GM18507 (cell line): ENCODE measurements at places on chromosomes 7 and 10.
A peak's percentile ranks its signal among the peaks of the same experiment; 100 is the strongest.

DNA sequence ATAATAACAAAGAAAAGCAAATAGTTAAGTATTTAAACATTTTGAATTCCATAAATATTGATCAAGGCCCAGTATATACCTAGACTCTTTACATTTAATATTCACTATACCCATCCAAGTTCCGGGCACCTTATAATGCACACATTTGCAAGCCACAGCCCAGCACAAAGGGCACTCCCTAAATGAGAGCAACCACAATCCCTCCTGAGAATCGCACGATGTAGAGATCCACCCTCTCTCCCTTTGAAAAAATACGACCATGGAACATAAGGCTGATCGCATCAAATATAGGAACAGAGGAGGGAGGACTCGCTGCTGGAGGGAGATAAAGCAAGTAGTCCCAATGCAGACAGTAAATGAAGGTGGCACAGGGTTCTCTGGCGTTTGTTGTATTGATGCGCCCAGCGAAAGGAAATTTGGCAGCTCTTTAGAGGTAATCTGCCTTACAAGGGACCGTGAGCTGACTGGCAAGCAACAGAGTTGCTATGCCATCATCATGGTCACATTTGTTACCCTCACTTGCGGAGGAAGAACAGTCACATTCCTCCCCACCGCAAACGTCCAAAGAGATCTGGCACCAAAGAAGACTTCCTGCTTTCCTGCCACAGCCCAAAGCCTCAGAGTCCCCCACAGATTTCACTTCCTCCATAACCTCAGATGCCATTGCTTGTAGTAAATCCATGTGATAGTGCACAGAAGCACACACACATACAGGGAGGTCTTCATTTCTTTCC, 16.1 kb upstream of the TAS2R40 start:
- DNase-seq: peak; percentile 12

DNA sequence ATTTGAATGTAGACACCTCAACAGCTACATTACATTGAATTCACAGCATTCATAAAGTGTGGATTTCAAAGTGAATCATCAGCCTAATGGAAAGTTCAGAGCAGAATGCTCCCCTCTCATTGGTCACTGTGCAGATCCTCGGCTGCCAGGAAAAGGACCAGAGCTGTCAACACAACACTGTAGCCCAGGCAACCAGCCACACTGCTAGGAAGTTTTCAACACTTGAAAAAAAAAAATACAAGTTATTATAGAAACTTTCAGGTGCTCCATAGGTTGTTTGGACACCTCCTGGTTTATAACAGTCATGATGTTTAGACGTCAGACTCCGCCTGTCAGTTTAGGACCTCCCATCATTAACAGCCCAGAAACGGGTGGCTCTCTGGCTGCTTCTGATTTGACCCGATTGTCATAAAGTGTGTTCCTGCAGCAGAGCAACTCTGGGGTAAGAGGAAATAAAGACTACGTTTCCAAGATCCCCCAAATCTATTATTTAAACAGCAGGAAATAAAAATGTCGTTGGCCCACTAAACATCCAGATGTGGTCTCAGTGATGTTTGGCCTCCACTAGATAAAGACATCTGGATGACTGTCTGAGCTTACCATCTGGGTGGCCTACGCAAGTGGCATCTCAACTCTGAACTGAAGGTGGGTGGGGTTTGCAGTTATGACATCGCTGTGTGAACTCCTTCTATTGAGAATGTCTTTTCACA, 117.4 kb downstream of the CABCOCO1 start:
- DNase-seq: no peak

- no peak for DNase-seq
These were observed 9.2 kb downstream of the USP54 start for GRCh38 chr10:73581918-73582317.

GRCh38 chr7:126398285-126398684, 854.5 kb downstream of the GRM8 start:
- DNase-seq: no peak

DNA sequence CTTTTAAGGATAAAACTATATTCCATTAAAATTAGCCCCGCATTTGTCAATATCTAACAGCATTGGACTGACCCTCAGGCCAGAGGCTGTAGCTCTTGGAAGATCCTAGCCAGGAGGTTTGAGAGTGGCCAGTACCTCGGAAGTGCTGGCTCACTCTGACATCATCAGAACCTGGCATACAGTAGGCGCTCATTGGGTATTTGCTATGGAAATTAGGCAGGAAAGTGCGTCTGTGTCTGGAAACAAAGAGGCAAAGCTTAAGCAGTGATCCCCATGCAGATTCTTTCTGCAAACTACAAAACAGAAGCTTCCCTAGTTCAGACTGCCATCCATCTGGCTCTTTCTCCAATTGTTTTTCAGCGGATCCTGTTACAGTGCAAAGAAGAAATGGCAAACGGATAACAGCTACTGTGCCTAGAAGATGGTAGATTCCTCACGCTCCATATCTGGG, 1.7 kb upstream of the PRKCQ start:
- DNase-seq: no peak

- no peak for DNase-seq
These were observed 85.2 kb downstream of the HGF start for GRCh38 chr7:81684514-81685269.

- no peak for DNase-seq
These were observed 18.1 kb downstream of the OPTN start for GRCh38 chr10:13117841-13118783.

DNA sequence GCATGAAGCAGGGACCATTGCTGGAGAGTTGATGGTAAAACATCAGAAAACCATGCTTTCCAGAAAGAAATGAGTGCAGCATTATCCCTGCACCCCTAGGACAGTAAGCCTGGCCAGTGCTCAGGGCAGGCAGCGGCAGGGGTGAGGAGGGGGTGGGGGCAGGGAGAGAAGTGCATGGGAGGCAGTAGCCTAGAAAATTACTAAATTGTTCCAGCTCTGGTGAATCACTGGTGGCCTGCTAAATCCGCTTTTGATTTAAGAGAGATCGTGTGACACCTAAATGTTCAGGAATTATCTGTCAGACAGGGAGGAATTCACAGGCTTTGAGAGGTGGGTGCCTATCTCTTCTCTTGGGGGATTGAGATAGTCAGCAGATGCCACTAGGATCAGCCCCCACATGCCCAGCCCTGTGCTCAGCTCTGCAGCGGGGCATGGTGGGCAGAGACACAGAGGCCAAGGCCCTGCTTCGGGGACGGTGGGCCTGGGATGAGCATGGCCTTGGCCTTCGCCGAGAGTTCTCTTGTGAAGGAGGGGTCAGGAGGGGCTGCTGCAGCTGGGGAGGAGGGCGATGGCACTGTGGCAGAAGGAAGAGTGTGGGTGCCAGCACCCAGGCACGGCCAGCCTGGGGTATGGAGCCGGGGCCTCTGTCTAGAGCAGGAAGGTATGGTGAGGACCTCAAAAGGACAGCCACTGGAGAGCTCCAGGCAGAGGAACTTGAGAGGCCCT, 5.0 kb upstream of the AQP1 start:
- DNase-seq: no peak

DNA sequence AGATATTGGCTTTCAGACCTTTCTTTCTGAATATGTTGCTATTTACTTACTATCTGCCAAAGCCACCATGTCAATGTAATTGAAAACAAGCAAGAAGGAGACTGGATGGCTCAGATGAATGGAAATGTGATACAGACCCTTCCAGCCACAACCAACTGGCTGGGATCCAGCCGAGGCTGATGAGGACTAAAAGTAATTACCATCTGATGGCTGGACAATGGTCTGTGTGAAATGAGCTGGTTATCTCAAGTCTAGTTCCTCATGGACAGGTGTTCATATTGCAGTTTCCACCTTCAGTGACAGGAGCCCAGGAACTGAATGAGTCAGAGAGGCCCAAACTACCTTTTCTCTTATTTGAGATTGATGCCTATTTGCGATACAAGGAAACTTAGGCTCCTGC, 267.5 kb downstream of the GATA3 start:
- DNase-seq: no peak

DNA sequence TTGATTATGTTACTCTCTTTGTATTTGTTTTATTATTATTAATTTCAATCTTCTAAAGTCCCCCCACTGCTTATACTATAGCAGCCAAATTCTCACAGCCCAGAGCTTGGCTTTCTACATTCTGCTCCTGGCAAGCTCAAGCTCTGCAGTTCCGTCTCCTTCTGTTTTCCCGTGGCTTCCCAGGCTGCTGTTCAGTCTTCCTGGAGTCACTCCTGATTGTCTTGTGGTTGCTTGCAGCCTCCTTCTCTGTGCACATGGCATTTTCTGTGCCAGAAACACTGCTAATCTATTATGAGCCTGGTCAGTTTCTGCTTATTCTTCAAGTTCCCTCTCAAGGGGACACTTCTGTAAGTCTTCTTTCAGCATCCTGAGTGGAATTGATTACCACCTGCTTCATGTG, 533.7 kb upstream of the IGFBP3 start:
- no peak for DNase-seq

GRCh38 chr7:126001349-126001748, 1071.7 kb upstream of the POT1 start:
- no peak for DNase-seq

DNA sequence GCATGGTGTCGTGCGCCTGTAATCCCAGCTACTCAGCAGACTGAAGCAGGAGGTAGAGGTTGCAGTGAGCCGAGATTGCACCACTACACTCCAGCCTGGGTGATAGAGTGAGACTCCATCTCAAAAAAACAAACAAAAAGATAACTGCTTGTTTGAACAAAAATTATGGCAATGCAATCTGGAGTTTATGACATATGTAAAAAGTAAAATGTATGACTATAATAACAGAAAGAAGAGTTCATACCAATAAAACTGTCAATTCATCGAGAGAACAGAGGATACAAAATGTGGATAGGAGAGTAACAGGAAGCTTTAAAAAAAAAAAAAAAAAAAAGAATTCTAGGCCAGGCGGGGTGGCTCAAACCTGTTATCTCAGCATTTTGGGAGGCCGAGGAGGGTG, 19.2 kb downstream of the SLC25A16 start:
- no peak for DNase-seq

- no peak for DNase-seq
These were observed 571.2 kb downstream of the PTPRN2 start for GRCh38 chr7:158016180-158017097.

DNA sequence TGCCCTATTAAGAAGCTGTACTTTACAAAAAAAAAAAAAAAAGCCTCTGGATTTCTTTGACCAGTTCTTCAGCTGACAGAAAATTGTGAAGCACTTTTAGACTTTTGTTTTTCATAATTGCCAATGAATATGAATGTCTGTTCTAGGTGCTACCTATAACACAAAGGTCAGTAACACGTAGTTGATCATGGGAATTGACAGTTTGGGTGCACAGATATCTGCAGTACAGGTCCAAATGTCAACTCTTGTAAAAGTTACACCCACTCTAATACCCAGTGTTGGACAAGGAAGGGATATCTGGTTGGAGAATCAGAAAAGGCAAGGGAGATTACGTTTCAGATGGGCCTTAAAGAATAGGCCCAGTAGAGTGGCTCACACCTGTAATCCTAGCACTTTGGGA, 1.8 kb downstream of the REEP3 start:
- no peak for DNase-seq

- no peak for DNase-seq
These were observed 25.9 kb upstream of the SMARCD3 start for GRCh38 chr7:151274396-151274795.

- no peak for DNase-seq
These were observed 57.1 kb upstream of the IGFBP3 start for GRCh38 chr7:45978010-45978681.

- DNase-seq: no peak
These were observed 20.0 kb downstream of the COPG2 start for GRCh38 chr7:130648580-130648979.

DNA sequence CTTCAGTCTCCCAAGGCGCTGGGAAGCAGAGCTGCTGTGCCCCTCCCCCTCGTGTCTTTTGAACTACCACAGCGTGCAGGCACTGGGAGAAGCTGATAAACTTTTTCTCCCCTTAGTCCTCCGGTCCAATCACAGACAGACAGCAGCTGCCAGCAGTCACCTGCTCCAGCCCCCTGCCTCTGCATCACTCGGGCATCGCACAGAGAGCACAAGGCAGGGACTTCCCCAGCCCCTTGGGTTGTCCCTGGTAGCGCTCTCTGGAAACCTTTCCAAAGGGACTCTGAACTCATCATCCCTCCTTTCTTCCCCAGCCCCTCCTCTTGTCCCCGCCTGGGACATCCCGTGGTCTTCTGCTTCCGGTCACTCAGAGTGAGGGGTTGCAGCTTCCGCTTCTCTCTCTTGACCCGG, 1.4 kb upstream of the NEUROG3 start:
- DNase-seq: no peak

DNA sequence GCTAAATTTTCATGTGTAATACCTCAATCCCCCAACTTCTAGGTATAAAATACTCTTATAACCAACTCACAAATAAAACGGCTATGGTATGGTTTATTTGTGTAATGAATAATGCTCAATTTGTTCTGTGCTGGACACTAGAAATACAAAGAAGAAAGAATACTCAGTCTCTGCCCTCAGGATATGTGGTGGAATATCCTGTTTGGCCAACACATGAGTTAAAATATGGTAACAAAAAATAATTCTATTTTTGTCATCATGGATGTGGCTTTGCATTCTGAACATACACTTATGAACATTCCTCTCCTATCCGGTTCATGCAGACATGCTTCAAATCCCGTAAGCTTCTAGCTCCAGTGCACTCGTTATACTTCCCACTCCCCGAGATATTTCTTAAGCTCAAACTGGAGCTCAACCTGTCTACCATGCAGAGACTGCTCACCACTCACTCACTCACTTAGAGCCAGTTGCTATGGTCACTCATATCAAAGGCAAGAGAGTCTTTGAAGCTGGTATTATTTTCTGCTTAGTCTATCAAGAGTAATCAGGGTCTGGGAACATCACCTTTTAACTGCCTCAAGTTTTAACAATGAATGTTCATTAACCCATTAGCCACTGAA, 53.8 kb upstream of the SLC16A12 start:
- no peak for DNase-seq

GRCh38 chr7:81819861-81820260, 50.0 kb upstream of the HGF start:
- no peak for DNase-seq

DNA sequence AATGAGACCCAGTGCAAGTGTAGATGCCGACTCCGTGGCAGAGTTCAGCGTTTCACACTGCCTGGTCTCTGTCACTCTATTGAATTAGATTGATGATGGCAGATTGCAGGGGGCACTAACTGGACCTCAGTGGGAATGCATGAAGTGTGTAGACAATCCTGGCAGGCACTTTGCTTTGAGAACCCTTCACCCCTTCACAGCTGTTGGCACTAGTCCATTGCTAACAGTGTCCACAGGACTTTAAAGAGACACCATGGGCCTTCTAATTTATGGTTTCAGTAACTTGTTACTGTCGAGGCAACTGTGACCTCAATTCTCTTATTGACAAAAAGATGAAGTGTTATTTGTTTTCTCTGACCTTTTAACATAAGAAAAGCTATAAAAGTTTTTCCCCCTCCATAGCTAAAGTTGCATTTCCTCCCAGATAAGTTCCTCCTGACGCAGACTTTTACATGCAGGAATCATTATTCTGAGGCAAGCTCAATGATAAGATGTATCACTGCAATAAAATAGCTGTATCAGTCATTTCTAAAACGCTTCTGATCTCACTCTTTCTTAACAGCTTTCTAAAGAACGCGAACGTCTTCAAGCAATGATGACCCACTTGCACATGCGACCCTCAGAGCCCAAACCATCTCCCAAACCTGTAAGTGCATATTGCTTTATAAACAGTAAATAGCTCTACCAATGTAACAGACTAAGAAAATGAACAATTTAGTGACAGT, 238.9 kb downstream of the FOXP2 start:
- DNase-seq: no peak

- no peak for DNase-seq
These were observed 262.9 kb downstream of the SNX13 start for GRCh38 chr7:17677408-17677807.

- DNase-seq: no peak
These were observed 58.5 kb upstream of the UBE3C start for GRCh38 chr7:157080111-157080730.
